ENCODE measurements at places on chromosomes 11 and 22.

GRCh38 chr22:34992672-34993071, 73.3 kb upstream of the ISX start:
- no peak for DNase-seq

- DNase-seq = no peak
Measured at GRCh38 chr11:128388206-128388815, 199.0 kb downstream of the ETS1 start.

DNA sequence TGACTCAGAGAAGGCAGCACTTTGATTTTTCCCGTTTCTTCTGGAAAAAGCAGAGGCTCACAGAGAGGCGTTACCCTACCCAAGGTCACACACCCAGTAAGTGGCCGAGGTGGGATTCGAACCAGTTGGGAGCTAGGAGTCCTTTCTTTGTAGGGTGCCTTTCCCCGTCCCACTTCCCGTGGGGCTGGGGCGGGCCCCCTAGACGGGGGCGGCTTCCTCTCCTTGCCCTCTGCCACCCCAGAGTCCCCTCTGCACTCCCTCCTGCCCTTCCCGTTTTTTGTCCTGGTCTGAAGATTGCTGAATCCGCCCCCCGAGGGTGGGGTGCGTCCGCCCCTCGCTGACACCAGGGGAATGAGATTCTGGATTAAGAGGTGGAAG, 747 bp downstream of the TPCN2 start:
- no peak for DNase-seq

- peak; percentile 40 for DNase-seq
Measured at GRCh38 chr11:118841469-118842242, 42.0 kb upstream of the CXCR5 start.

GRCh38 chr11:71443736-71444445, 4.3 kb downstream of the DHCR7 start:
- DNase-seq = no peak
